NCI-H1694 (cell line): ENCODE measurements at places on chromosomes 16 and 17.

DNA sequence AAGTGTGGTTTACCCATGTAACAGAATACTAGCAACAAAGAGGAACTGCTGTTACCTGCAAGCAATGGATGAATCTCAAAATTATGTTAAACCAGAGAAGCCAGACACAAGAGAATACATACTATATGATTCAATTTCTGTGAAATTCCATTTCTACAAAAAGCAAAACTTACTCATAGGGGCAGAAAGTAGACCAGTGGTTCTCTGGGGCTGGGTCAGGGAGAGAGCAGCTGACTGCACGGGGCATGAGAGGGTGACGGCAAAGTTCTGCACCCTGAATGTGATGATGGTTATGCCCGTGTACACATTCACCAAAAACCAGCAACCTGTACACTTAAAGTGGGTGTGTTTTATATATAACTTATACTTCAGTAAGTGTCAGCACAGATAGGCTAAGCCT, 3.1 kb downstream of the ZNF843 start:
- no peak for DNase-seq

GRCh38 chr16:27819356-27819755, 244.2 kb downstream of the GSG1L start:
- no peak for DNase-seq

- no peak for DNase-seq
These were observed 41.4 kb downstream of the NEUROD2 start for GRCh38 chr17:39566094-39566850.

GRCh38 chr17:74015316-74015715, 188.2 kb upstream of the RPL38 start:
- DNase-seq, result no peak

DNA sequence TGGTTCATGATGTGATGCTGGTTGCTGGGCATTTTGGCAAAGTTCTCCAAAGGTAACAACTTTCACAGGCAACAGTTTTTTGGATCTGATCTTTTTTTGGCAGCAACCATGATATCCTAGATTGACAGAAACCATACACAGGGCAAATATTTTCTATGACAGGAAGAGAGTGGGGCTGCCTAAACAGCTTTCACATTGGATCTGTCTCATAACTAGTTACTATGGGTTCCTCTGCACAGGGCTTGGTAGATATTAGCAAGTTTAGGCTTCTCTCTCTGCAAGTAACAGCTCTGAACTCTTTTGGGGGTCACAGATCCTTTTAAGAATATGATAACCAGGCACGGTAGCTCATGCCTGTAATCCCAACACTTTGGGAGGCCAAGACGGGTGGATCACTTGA, 28.6 kb downstream of the COG4 start:
- DNase-seq, result no peak
